RWPE2 (cell line): ENCODE measurements at places on chromosomes 5 and 9.

DNA sequence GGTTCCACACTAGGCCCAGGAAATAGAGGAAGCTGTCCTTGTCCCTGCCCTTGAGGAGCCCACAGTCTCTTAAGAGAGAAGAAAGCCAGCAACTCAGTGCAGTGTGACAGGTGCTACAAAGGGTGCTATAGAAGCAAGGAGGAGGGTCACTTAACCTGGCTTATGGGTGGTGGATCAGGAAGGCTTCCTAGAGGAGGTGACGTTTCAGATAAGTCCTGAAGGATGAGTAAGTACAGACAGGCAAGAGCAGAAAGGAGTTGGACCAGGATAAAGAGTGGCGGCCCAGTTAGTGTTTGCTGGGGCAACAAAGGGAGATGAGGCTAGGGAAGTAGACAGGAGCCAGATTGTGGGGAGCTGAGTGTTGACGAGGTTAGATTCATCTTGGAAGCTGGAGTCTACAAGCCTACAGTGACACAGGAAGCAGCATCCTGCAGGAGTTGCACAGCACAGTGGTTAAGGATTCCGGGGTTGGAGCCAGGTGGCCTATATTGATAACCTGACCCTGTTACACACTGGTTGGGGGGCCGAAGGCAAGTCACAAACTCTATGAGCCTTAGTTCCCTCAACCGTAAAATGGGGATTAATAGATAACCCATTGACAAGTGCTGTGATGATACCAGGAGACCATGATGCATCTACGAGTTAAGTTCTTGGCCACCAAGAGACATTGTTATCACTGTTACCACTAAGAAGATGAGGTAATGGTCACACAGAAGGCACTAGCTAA, 5.4 kb upstream of the LHX6 start:
- no peak overlapping the region for H3K4me3 ChIP-seq
- H3K27ac ChIP-seq = no peak overlapping the region
- no peak for DNase-seq
- H3K4me1 ChIP-seq = no peaks in the 10 kb centered on the region
- no peaks in the 10 kb centered on the region for H3K36me3 ChIP-seq

DNA sequence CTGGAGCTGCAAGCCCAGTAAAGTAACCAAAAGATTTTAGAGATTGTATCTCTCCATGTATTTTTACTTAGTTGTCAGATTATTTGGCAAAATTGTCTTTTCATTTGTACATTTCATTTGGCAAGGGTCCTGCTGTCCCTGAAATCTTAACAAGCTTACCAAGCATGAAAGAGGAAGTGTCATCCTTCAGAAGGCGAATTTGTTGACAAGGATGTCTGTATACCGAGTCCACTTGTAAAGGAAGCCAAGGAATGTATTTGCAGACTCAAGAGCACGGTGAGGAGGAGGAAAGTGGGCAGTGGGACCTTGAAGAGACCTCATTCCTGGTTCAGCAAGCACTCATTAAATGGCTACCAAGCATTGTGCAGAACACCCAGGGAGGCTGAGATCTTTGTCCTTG, 7.5 kb upstream of the OTULINL start:
- no peak overlapping the region for H3K27ac ChIP-seq
- no peak for DNase-seq
- H3K36me3 ChIP-seq = no peaks in the 10 kb centered on the region
- no peak overlapping the region for H3K4me3 ChIP-seq
- H3K4me1 ChIP-seq = no peaks in the 10 kb centered on the region

DNA sequence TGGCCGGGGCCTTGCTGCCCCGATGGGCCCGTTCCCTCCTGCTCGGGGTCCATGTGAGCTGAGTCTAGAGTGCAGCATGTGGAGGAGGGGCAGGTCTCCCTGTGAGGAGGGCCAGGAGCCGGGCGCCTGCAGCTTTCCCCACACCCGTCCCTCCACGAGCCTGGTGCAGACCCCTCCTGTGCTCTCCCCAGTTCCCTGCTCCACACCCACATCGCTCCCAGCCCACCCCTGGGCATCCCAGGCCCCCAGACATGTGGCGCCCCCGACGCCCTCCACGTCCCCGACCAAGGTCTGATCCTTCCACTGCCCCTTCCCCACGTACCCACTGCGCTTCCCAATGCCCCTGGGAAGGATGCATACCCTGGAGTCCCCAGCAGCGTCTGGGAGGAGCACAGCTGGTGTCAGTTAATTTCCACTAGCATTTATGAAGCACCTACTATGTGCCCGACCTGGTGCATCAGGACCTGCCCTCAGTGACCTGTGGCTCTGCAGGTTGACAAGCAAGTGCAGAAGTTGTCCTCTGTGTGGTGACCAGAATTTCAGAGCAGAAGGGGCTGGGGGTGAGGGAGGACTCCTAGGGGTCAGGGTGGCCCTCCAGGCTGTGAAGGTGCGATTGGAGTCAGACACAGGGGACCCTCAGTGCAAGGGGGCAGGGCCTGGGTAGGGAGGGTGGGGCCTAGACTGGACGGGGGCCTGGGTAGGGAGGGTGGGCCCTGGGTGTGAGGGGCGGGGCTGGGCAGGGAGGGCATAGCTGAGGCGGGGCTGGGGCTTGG, 10.8 kb upstream of the SLC6A18 start:
- no peak overlapping the region for H3K27ac ChIP-seq
- no peaks in the 10 kb centered on the region for H3K36me3 ChIP-seq

- peaks cover 3% of the 10 kb centered on the region for H3K4me1 ChIP-seq
- H3K27me3 ChIP-seq = no peaks in the 10 kb centered on the region
- DNase-seq = no peak
- H3K36me3 ChIP-seq = no peaks in the 10 kb centered on the region
- no peak overlapping the region for H3K4me3 ChIP-seq
- H3K27ac ChIP-seq = no peak overlapping the region
Measured at GRCh38 chr5:110945874-110946436, 125.6 kb upstream of the TSLP start.

DNA sequence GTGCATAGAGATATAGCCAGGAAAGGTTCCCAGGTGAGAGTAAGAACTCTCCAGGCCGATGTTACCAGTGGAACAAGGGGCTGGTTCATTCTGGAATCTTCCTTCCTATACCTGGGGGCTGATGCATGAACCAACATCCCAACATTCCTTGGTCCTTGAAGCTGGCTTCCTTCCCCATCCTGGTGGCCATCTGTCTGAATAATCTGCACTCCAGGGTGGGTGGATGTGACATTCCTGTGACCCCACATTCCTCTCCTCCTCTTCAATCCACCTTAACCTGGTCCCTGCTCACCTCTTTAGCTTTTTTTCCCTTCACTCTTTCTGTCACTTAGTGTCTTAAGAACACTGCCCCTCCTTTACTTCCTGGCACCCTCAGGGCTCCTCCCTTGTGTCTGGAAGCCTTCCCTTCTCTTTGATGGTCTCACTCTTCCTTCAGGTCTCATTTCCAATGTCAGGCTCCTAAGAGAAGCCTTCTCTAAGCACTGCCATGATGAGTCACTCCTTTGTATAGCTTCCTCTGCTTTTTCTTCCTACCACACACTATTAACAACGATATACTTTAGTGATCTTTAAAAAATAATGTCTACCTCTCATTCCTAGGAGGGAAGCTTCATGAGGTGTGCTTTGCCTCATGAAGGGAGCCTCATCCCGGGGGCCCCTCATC, 80.3 kb downstream of the BOD1 start:
- no peak overlapping the region for H3K4me3 ChIP-seq
- no peak overlapping the region for H3K27ac ChIP-seq
- no peaks in the 10 kb centered on the region for H3K27me3 ChIP-seq
- H3K4me1 ChIP-seq = no peaks in the 10 kb centered on the region

- H3K36me3 ChIP-seq = no peaks in the 10 kb centered on the region
- H3K27me3 ChIP-seq = no peaks in the 10 kb centered on the region
- no peak overlapping the region for H3K4me3 ChIP-seq
- H3K4me1 ChIP-seq = peaks cover 4% of the 10 kb centered on the region
Measured at GRCh38 chr9:84975926-84976325, 306.4 kb downstream of the NTRK2 start.

DNA sequence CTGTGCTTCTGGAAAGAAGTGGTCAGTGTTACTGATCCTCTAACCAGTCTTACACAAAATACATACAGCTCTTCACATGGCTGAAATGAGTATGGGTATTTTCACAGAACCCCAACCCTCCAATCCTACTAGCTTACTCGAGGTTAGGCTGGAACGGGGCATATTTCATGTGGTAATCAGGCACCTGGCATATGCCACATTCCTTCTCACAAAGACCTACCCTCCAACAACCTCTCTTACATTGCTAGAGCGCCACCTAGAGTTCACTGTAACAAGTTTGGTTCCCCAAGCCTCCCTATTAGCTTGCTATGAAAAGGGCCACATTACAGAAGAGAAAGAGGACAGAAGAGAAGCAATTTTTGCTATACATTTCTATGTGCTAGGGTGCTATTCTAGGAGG, 597.3 kb downstream of the PRELID2 start:
- H3K27ac ChIP-seq = no peak overlapping the region
- H3K4me1 ChIP-seq = peaks cover 2% of the 10 kb centered on the region
- no peak for DNase-seq
- no peaks in the 10 kb centered on the region for H3K36me3 ChIP-seq
- H3K27me3 ChIP-seq = no peaks in the 10 kb centered on the region
- H3K4me3 ChIP-seq = no peak overlapping the region

DNA sequence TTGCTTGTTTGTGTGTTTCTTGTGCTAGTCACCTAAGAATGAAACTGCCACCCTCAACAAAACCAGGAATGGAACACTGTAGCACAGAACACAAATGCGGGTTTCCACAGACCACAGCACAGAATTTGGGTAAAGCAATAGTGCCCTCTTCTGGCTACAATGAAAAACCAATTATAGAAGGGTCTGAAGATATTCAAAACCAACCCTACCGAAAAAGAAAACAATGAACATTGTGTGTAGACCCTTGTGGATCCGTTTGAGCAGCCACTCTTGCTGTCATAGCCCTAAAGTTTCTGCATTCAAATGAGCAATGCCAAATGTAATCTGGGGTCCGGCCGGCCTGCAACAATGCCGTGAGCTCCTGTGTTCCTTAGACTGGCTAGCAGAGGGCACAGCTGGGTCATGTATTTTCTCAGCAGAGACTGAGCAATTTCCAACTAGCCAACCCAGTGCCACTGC, 8.3 kb upstream of the ENC1 start:
- no peak overlapping the region for H3K4me3 ChIP-seq
- no peaks in the 10 kb centered on the region for H3K27me3 ChIP-seq
- no peaks in the 10 kb centered on the region for H3K36me3 ChIP-seq

DNA sequence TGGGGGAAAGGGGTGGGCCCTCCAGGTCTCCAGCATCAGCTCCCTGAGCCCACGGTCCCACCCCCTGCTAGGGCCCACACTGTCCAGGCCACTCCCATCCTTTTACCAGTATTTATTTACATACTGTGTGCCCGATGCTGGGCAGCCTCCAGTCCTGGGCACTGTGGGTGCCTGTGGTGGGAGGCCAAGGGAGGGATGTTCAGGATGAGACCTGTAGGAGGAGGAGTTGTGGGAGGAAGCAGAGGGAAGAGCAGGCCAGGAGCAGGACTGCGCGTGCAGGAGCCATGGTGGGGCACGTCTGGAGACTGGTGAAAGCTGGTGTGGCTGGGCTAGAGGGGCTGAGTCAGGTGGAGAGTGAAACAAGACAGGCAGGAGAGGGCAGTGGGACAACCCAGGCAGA, 267.4 kb downstream of the HSPA4 start:
- DNase-seq = no peak
- H3K4me3 ChIP-seq = no peak overlapping the region
- no peaks in the 10 kb centered on the region for H3K27me3 ChIP-seq
- H3K4me1 ChIP-seq = no peaks in the 10 kb centered on the region
- no peaks in the 10 kb centered on the region for H3K36me3 ChIP-seq
- no peak overlapping the region for H3K27ac ChIP-seq

GRCh38 chr9:98594546-98595160, 114.1 kb downstream of the GABBR2 start:
- no peak overlapping the region for H3K27ac ChIP-seq
- no peak overlapping the region for H3K4me3 ChIP-seq
- DNase-seq = peak; percentile 17

- peaks cover 14% of the 10 kb centered on the region for H3K4me1 ChIP-seq
- no peaks in the 10 kb centered on the region for H3K27me3 ChIP-seq
- no peaks in the 10 kb centered on the region for H3K36me3 ChIP-seq
- H3K4me3 ChIP-seq = no peak overlapping the region
- peak overlapping the region; percentile 68 for H3K27ac ChIP-seq
Measured at GRCh38 chr5:54329731-54330709, 19.6 kb upstream of the ARL15 start.

DNA sequence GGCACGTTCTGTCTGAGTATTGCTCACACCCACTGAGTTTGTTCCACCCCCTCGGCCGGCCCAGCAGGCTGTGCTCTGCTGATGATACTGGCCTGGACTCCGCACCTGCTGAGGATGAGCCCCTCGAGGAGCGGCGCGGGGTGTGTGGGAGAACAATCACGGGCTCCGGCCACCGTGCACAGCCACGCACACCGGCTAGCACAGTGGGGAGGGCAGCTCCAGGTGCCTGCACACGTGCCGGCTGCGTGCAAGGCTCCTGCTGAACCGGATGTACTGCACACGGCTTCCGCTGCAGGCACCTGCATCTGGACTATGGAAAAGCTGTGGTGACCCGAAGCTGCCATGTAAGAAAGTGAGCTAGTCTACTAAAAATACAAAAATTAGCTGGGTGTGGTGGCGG, 485.2 kb upstream of the CDH9 start:
- DNase-seq = no peak
- H3K36me3 ChIP-seq = no peaks in the 10 kb centered on the region
- no peak overlapping the region for H3K4me3 ChIP-seq
- no peaks in the 10 kb centered on the region for H3K4me1 ChIP-seq

- no peaks in the 10 kb centered on the region for H3K4me1 ChIP-seq
- no peak for DNase-seq
- peaks cover 72% of the 10 kb centered on the region for H3K27me3 ChIP-seq
- no peaks in the 10 kb centered on the region for H3K36me3 ChIP-seq
- no peak overlapping the region for H3K27ac ChIP-seq
Measured at GRCh38 chr9:34588671-34589635, 571 bp downstream of the CNTFR start.

DNA sequence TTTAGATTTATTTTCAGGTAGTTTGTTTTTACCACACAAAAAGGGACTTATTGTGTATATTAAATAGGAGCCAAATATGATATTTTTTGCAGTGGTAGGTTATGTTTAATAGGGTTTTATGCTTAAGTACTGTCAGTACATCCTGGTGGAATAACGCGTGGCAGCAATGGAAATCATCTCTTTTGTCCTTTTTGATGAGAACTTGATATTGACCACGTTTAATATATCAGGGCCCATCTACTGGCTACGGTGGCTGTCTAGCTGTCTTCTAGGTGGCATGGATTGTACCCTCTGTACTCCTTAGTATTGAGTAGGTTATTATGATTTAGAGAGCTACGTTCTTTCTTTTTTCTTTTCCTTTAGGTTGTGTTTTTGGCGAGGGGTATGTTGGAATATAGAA, 2.6 kb downstream of the BASP1 start:
- no peak for DNase-seq
- no peak overlapping the region for H3K4me3 ChIP-seq
- H3K27ac ChIP-seq = no peak overlapping the region
- H3K27me3 ChIP-seq = no peaks in the 10 kb centered on the region

GRCh38 chr9:2677915-2678889, 39.1 kb upstream of the KCNV2 start:
- H3K4me3 ChIP-seq = no peak overlapping the region
- no peaks in the 10 kb centered on the region for H3K27me3 ChIP-seq
- DNase-seq = no peak
- no peak overlapping the region for H3K27ac ChIP-seq
- H3K36me3 ChIP-seq = no peaks in the 10 kb centered on the region

- no peak overlapping the region for H3K4me3 ChIP-seq
- no peaks in the 10 kb centered on the region for H3K27me3 ChIP-seq
- H3K36me3 ChIP-seq = no peaks in the 10 kb centered on the region
- H3K4me1 ChIP-seq = no peaks in the 10 kb centered on the region
Measured at GRCh38 chr9:124218438-124218982, 39.2 kb upstream of the NEK6 start.

- no peaks in the 10 kb centered on the region for H3K27me3 ChIP-seq
- DNase-seq = no peak
- H3K4me3 ChIP-seq = no peak overlapping the region
- H3K36me3 ChIP-seq = no peaks in the 10 kb centered on the region
- peaks cover 48% of the 10 kb centered on the region for H3K4me1 ChIP-seq
Measured at GRCh38 chr9:115998666-115999065, 154.9 kb upstream of the PAPPA start.
